ENCODE measurements at places on chromosomes 5 and 9. TPM values are rescaled to one million over a fixed set of nuclear protein-coding genes. Genes with fewer than 3 reads are reported as not detected.
A peak's percentile ranks its signal among the peaks of the same experiment; 100 is the strongest.

Gene TSLP
- total RNA-seq: 0.73 TPM

Gene ACSL6
- 4.8 TPM for total RNA-seq

Gene RFX3
- 17.5 TPM for total RNA-seq

Gene NUTM2G
- 0.27 TPM for total RNA-seq

Gene ADAMTS13
- 15.9 TPM for total RNA-seq

DNA sequence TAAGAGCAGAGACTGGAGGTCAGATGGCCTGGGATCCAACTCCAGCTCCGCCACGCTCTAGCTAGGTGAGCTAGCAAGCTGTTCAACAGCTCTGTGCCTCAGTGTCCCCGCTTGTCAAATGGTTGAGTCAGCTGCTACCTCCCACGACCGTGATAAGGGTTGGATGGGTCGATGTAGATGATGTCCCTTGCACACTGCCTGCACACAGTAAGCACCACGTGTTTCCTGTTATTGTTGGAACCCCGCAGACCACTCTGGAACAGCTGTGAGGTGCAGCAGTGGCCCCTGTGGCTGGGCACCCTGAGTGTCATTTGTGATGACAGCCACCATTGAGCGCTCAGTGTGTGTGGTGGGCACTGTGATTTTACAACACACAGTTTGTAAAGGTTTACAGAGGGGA, 54.0 kb upstream of the CTSL start:
- H3K27ac ChIP-seq: no peak overlapping the region
- H3K27me3 ChIP-seq: no peaks in the 10 kb centered on the region
- H3K4me1 ChIP-seq: no peaks in the 10 kb centered on the region
- peaks cover 44% of the 10 kb centered on the region for H3K36me3 ChIP-seq

- H3K4me3 ChIP-seq: no peak overlapping the region
- H3K36me3 ChIP-seq: no peaks in the 10 kb centered on the region
- H3K27me3 ChIP-seq: no peaks in the 10 kb centered on the region
Observed at GRCh38 chr9:69981686-69982445, 61.8 kb upstream of the MAMDC2 start.

DNA sequence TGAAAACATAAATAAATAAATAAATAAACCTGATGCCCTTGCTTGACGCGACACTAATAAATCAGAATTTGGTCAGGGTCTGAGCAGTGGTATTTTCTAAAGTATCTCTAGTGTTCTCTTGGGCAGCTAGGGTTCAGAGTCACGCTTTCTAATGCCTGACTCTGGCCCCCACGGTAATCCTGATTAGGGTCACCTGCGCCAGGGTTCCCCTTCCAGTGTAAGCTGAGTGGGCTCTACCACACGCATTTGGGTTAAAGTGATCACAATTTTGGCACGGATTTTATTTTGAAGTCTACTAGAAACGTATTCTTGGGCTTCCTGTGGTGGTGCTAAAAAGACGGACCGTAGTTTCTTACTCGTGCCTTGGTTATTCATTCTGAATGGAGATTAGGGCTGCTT, 651 bp downstream of the TTC1 start:
- H3K4me3 ChIP-seq: peak overlapping the region; percentile 100
- peak overlapping the region; percentile 83 for H3K27ac ChIP-seq
- DNase-seq: no peak
- peaks cover 12% of the 10 kb centered on the region for H3K4me1 ChIP-seq
- no peaks in the 10 kb centered on the region for H3K27me3 ChIP-seq

DNA sequence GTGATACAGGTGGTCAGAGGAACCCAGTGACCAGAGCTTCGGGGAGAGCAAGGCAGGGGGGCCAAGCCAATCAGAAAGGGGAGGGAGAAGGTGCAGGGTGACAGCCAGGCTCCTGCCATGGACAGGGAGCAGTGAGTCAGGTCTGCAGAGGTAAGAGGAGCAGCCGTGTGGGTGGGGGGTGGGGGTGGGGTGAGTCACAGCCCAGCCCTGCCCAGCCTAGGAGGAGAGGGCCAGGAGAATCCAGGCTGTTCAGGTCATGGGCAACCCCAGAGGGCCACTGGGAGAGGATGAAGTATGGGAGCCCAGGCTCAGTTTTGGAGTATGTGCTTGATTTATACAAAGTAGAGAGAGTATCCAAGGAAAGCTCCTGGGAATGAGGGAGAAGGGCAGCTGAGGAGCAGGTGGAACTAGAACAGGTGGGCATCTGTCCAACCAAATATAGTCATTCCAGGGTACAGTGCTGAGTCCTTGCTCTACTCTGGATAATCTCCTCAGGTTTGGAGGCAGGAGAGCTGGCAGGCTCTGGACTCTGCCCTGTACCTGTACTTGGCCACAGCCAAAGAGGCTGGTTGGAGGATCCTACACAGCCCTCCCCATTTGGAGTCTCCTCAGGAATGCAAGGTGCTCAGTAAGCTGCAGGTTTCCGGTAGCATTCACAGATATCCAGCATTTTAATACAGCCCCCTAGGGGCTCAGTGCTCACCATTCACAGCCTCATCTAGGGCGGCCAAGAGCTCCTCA, 1.6 kb downstream of the HBEGF start:
- H3K27me3 ChIP-seq: peaks cover 11% of the 10 kb centered on the region
- no peak overlapping the region for H3K27ac ChIP-seq
- H3K36me3 ChIP-seq: no peaks in the 10 kb centered on the region
- peak overlapping the region; percentile 66 for H3K4me3 ChIP-seq
- H3K4me1 ChIP-seq: peaks cover 27% of the 10 kb centered on the region

GRCh38 chr5:4939042-4939781, 200.9 kb upstream of the ADAMTS16 start:
- peaks cover 16% of the 10 kb centered on the region for H3K4me1 ChIP-seq
- DNase-seq: no peak
- no peak overlapping the region for H3K27ac ChIP-seq
- no peaks in the 10 kb centered on the region for H3K36me3 ChIP-seq

- no peaks in the 10 kb centered on the region for H3K27me3 ChIP-seq
- no peak overlapping the region for H3K4me3 ChIP-seq
- H3K36me3 ChIP-seq: no peaks in the 10 kb centered on the region
- peaks cover 32% of the 10 kb centered on the region for H3K4me1 ChIP-seq
- H3K27ac ChIP-seq: no peak overlapping the region
Observed at GRCh38 chr9:18826248-18826647, 206.8 kb downstream of the SAXO1 start.

- no peak overlapping the region for H3K27ac ChIP-seq
- peaks cover 21% of the 10 kb centered on the region for H3K4me1 ChIP-seq
- H3K27me3 ChIP-seq: peaks cover 75% of the 10 kb centered on the region
- H3K4me3 ChIP-seq: no peak overlapping the region
- no peak for DNase-seq
- H3K36me3 ChIP-seq: 0 out of 2 replicates have a peak, but pooled peaks cover 3% of the 10 kb centered on the region
Observed at GRCh38 chr5:144092508-144092907, 78.0 kb downstream of the YIPF5 start.

DNA sequence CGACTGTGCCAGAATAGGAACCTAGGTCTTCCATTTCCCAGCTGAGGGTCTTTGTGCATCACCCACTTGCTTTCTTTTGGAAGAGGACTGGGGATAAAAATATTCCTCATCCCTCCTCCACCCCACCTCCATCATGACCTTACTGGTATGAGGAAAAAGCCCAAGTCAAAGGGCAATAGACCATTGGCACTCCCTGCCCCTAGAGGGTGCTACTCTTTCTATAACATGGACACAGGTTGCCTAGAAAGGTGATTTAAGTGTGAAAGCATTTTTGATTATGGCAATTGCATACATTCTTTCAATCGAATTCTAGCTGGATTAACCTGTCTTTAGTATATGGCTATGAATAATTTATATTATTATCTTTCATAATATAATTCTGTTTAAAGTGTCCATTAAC, 22.8 kb upstream of the ZNF618 start:
- H3K36me3 ChIP-seq: no peaks in the 10 kb centered on the region
- no peak overlapping the region for H3K27ac ChIP-seq
- no peak overlapping the region for H3K4me3 ChIP-seq
- peaks cover 14% of the 10 kb centered on the region for H3K4me1 ChIP-seq
- no peaks in the 10 kb centered on the region for H3K27me3 ChIP-seq
- peak; percentile 36 for DNase-seq

DNA sequence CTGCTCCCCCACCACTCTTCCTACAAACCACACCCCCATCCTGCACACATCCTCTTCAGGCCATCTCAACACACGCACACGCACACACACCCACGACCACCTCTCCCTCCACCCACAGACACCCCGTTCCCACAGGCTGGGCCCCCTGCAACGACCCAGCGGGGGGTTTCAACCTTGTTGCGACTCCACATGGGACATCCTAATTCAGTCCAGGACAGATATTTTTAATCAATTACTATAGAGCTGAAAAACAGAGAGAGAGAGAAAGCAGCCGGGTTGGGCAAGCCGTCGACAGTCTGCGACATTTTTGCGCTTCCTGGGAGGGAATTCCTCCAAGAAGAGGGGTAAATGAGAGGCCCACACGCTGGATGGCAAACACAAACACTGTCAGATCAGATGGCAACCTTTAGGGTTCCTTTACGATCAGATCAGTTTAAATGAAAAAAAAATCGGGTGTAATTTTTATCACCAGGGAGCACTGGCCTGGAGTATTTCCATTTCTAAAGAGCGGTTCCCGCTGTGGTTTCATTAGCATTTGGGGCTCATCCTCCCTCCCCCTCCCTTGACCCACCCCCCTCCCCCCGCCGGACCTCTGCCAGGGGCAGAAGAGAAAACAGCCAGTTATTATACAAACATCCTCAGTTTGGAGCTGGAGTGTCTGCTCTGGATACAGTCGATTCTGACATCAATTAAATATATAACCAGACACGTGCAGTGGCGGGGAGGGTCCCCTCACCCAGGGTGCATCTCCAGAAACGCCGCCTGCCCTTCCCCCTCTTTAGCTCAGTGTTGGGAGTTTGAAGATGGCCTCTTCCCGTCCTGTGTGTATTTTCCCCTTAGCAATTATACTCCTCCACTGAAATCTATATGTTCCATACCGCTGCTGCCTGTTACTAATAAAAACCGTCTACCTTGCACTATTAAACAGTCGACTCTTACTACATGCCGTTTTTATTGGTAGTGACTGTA, 2.3 kb upstream of the IRX2 start:
- H3K4me3 ChIP-seq: peak overlapping the region; percentile 87
- DNase-seq: no peak
- H3K36me3 ChIP-seq: peaks cover 7% of the 10 kb centered on the region

GRCh38 chr9:4630836-4631235, 31.3 kb upstream of the PLPP6 start:
- H3K27ac ChIP-seq: no peak overlapping the region
- no peak overlapping the region for H3K4me3 ChIP-seq
- H3K36me3 ChIP-seq: no peaks in the 10 kb centered on the region

- H3K36me3 ChIP-seq: peaks cover 28% of the 10 kb centered on the region
- no peaks in the 10 kb centered on the region for H3K4me1 ChIP-seq
- no peak for DNase-seq
- H3K27me3 ChIP-seq: no peaks in the 10 kb centered on the region
- H3K4me3 ChIP-seq: no peak overlapping the region
Observed at GRCh38 chr5:125912028-125912427, 511.2 kb upstream of the GRAMD2B start.

- H3K4me1 ChIP-seq: no peaks in the 10 kb centered on the region
- peaks cover 27% of the 10 kb centered on the region for H3K36me3 ChIP-seq
- no peak overlapping the region for H3K4me3 ChIP-seq
- no peak for DNase-seq
- peaks cover 5% of the 10 kb centered on the region for H3K27me3 ChIP-seq
Observed at GRCh38 chr5:169848271-169848670, 132.0 kb downstream of the INSYN2B start.

DNA sequence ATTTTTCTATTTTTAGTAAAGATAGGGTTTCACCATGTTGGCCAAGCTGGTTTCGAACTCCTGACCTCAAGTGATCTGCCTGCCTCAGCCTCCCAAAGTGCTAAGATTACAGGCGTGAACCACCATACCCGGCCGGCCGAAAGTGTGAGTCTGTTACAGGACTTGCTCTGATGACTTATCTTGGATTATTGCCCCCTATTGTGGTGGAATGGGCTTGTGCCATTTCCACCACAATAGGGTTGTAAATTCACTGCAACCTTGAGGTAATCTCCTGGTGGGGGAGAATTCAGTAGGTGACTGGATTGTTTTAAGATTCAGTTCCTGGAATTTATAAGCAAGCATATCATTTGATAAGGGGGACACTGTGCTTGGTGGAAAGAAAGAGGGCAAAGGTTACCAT, 15.0 kb upstream of the HMGCR start:
- H3K27me3 ChIP-seq: no peaks in the 10 kb centered on the region
- no peak for DNase-seq
- H3K4me1 ChIP-seq: peaks cover 30% of the 10 kb centered on the region
- no peaks in the 10 kb centered on the region for H3K36me3 ChIP-seq
- H3K27ac ChIP-seq: no peak overlapping the region

GRCh38 chr9:137302449-137303150, 529 bp upstream of the NRARP start:
- peaks cover 19% of the 10 kb centered on the region for H3K27me3 ChIP-seq
- no peaks in the 10 kb centered on the region for H3K36me3 ChIP-seq
- peak overlapping the region; percentile 49 for H3K4me3 ChIP-seq
- H3K4me1 ChIP-seq: peaks cover 46% of the 10 kb centered on the region

GRCh38 chr5:88544671-88545070, 276.0 kb upstream of the TMEM161B start:
- H3K27me3 ChIP-seq: no peaks in the 10 kb centered on the region
- H3K4me1 ChIP-seq: peaks cover 12% of the 10 kb centered on the region
- no peaks in the 10 kb centered on the region for H3K36me3 ChIP-seq
- no peak overlapping the region for H3K27ac ChIP-seq

DNA sequence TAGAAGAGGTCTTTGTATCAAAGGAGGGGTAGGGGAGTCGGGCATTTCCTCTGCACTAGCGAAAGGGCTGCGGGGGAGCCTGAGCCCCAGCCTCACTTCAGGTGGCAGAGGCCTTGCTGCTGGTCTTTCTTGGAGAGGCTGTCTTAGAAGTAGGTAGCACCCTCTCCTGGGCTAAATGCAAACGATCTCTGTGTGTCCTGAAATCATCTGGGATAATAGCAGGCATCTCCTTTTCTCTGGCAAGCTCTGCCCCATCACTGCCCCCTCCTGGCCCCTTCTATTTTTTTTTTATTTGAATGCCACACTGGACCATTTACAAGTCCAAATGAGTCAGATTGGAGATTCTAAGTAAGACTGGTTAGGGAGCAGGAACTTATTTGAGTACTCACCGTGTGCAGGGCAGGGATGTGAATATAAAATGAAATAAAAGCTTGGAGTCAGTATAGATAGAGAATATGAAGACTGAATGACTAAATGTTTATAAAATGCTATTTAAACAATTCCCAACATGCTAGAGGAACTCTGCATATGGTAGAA, 137.1 kb downstream of the FGF1 start:
- no peaks in the 10 kb centered on the region for H3K27me3 ChIP-seq
- H3K4me3 ChIP-seq: no peak overlapping the region
- peaks cover 69% of the 10 kb centered on the region for H3K4me1 ChIP-seq
- no peaks in the 10 kb centered on the region for H3K36me3 ChIP-seq
- DNase-seq: peak; percentile 72

- H3K4me3 ChIP-seq: no peak overlapping the region
- peak; percentile 6 for DNase-seq
Observed at GRCh38 chr9:93083592-93084470, 12.2 kb upstream of the CARD19 start.

DNA sequence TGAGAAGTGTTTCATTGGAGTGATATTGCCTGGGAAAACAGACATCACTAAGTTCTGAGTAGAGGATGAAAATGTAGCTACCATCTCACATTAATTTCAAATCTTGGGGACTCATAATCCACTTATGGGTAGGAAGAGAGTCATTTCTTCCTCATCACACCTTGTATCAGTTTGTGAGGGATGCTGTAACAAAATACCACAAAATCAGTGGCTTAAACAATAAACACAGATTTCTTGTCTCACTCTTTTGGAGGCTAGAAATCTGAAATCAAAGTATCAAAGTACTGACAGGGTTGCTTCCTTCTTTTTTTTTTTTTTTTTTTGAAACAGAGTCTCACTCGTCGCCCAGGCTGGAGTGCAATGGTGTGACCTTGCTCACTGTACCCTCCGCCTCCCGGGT, 3.4 kb downstream of the CARD6 start:
- peaks cover 3% of the 10 kb centered on the region for H3K27me3 ChIP-seq
- no peak overlapping the region for H3K27ac ChIP-seq
- H3K4me1 ChIP-seq: peaks cover 18% of the 10 kb centered on the region
- no peak overlapping the region for H3K4me3 ChIP-seq

All from WTC11 (cell line).